ENCODE measurements at places on chromosomes 5 and 9.

GRCh38 chr9:126453156-126453963 lies 126.7 kb downstream of the MVB12B start:
- DNase-seq, result no peak

DNA sequence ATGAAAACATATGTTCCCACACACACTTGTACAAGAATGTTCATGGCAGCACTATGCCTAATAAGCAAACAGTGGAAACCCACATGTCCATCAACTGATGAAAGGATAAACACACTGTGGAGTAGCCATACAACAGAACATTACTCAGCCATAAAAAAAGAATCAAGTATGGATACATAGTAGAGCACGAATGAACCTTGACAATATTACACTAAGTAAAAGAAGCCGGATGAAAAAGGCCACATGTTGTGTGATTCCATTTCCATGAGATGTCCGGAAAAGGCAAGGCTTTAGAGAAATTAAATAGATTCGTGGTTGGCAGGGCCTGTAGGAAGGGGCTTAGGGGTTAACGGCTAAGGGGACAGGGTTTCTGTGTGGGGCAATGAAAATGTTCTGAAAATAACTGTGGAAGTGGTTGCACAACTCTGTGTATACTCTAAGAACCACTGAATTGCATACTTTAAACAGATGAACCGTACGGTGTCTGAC lies 51.4 kb downstream of the COL23A1 start:
- no peak for DNase-seq

GRCh38 chr9:3526997-3527940 lies 1.5 kb upstream of the RFX3 start:
- no peak for DNase-seq

- no peak for DNase-seq
Measured at GRCh38 chr9:19969721-19970120, 180.9 kb upstream of the SLC24A2 start.

DNA sequence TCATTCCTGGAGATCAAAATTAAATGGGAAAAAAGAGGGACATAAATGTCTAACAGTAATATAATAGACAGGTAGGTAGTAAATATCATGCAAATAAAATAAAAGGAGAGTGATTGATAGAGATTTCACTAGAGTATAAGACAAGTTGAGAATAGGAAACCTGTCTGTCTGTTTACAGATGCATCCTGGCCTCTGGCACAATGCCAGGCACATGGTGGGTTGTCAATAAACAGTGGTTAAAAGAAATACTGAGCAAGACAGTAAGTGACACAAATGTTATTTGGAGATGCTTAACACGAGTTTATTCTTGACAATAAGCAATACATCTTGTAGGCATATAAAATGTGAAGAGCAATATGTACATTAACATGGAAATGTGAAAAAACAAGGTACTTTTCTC lies 33.3 kb downstream of the RICTOR start:
- DNase-seq, result no peak

- DNase-seq, result peak; percentile 36
Measured at GRCh38 chr9:111937781-111938426, 41.3 kb downstream of the UGCG start.

GRCh38 chr5:122561209-122561608 lies 213.7 kb upstream of the SNX2 start:
- no peak for DNase-seq

DNA sequence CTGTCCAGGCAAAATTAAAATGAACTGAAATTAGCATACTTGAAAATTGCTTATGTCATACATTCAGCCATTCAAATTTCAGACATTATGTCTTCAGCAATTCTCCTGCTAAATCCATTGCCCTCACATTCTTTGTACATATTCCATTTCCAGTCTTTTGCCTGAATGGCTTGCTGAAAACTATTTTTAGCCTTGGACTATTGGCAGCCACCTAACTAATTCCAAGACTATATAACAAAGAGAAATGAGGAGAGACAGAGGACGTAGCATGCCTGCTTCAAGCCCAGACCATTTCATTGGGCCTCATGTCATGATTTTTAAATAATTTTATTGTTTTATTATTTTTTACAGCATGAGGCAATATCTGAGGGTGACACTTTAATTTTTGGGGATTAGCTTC lies 100.3 kb downstream of the MRPS30 start:
- no peak for DNase-seq

GRCh38 chr5:150671509-150672236 lies 10.6 kb downstream of the MYOZ3 start:
- DNase-seq, result no peak

- no peak for DNase-seq
Measured at GRCh38 chr5:135864503-135865435, 30.3 kb downstream of the SLC25A48 start.

DNA sequence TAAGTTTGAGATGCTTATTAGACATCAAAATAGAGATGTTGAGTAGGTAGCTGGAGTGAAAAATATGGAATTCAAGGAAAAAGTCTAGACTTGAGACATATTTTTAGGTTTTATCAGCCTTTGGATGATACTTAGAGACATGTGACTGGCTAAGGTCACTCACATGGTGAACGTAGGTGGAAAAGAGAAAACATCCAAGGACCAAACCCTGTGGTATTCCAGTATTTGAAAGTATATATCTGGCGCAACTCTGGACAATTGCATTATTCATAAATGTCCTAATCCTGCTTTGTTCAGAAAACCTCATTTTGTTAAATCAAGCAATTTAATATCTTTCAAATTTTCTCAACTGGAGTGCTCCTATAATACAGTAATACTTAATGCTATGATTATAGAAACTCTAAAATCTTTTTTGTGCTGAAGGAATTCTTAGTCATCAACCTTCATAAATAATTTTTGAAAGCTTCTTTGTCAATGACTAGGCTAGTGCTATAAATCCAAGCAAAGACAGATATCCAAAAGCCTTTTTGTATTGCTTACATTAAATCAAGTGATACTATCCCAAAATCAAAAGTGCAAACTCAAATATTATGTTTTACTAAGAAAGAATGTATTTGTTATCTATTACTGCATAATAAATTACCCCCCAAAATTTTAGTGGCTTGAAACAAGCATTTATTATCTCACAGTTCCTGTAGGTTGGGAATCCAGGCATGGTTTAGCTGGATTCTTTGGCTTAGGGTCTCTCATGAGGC lies 452.0 kb downstream of the ENC1 start:
- DNase-seq, result no peak

GRCh38 chr9:1303932-1304331 lies 253.8 kb downstream of the DMRT2 start:
- no peak for DNase-seq

GRCh38 chr9:124723352-124723751 lies 47.8 kb downstream of the NR6A1 start:
- no peak for DNase-seq

GRCh38 chr9:70679845-70680244 lies 265.4 kb upstream of the KLF9 start:
- DNase-seq, result no peak

- no peak for DNase-seq
Measured at GRCh38 chr9:37559125-37559524, 17.1 kb downstream of the FBXO10 start.

DNA sequence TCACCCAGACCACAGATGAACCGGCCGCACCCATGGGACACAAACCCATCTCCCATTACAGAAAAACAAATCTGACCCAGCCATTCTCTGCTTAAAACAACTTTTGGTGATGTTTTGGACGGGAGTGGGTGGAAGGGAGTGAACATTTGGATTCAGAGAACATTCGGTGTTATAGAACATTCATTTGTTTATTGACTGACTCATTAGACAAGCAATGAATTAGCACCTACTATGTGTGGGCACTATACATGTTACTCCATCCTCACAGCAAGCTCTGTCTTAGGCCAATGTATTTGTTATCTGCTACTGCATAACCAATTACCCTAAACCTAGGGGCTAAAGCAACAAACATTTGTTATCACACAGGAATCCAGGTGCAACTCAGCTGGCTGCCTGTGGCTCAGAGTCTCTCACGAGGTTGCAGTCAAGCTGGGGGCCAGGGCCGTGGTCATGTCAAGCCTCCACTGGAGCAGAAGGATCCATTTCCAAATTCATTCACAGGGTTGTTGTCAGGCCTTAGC lies 5.1 kb upstream of the ERGIC1 start:
- DNase-seq, result no peak

GRCh38 chr9:116952436-116952810 lies 265.3 kb downstream of the TRIM32 start:
- no peak for DNase-seq

GRCh38 chr5:141880961-141881801 lies 3.0 kb upstream of the PCDH1 start:
- DNase-seq, result no peak

DNA sequence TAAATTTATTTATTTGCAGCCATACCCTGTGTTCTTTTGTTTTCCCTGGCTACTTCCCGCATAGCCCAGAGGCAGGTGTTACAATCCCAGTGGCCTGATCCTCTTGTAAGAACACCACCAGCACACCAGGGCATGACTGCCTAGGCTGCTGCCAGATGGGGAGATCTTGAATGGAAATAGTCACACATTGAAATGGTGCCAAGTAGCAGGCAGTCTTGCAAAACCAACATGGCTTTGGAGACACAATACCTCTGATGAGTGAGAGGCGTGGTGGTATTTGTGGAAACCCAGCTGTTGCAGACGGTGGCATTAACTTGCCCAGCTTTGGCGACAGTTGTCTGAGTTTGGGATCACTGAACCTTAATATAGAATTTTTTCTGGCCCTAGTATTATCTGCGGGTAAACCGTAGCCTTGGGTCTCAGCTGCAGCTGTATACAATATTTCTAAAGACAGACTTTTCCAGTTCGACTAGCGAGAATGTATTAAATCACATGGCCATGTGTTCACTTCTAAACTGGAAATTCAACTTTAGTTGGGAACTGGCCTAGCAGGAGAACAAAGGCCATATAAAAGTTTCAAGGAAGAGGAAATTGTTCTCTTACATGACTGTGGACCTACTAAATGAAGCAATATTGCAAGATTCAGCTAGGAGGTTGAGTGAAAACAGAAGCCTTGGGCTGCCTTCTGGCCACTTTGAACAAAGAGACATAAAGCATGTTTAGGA lies 277.0 kb downstream of the SMARCA2 start:
- no peak for DNase-seq

DNA sequence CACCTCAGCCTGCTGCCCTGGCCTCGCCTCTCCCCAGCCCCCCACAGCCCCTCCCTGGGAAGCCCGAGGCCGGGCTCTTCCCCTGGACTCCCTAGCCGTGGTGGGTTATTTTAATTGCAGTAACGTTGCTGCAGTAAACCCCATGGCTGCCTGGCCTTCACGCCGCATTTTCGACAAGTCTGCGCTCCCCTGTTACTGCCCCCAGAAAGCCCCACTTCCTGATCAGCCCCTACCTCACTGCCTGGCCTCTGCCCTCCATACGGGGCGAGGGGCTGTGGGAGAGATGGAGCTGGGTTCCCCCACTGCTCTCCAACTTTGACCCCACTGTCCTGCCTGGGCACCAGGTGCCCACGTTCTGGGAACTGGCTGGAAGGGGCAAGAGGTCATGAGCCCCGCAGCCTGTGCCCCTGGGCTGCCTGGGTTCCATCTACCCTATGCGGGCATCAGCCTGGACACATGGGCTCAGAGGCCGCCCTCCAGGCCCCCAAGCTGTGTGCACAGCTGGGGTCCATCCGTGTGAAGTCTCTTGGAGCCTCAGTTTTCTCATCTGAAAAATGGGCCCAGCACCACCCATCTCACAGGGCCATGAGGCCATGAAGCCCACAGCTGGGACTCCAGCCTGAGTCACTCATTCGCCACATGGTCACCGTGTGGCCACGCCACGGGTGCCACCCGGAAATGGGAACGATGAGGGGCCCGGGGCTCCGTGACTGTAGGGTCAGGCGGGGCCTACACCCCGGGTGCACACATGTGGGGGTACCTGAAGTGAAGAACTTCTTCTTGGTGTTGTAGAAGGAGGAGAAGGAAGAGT lies 11.5 kb downstream of the EGFL7 start:
- DNase-seq, result no peak

DNA sequence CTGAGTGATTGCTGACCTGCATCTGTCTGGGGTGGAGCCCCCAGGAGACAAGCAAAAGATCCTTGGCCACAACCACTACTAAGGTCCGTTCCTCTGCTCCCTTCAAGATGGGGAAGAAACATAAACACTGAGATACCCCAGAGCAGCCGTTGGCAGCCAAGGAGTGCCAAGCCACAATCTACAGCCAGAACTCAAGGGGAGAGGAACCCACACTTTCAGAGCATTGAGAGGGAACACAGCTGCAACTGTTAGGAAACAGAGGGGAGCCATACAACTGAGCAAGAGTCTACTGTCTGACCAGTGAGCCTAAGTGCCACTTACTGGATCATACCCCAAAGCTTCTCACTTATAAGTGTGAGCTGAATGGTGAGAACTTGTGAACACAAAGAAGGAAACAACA lies 44.6 kb upstream of the ADRB2 start:
- DNase-seq, result no peak

GRCh38 chr9:96858018-96858573 lies 3.8 kb upstream of the ZNF782 start:
- no peak for DNase-seq

DNA sequence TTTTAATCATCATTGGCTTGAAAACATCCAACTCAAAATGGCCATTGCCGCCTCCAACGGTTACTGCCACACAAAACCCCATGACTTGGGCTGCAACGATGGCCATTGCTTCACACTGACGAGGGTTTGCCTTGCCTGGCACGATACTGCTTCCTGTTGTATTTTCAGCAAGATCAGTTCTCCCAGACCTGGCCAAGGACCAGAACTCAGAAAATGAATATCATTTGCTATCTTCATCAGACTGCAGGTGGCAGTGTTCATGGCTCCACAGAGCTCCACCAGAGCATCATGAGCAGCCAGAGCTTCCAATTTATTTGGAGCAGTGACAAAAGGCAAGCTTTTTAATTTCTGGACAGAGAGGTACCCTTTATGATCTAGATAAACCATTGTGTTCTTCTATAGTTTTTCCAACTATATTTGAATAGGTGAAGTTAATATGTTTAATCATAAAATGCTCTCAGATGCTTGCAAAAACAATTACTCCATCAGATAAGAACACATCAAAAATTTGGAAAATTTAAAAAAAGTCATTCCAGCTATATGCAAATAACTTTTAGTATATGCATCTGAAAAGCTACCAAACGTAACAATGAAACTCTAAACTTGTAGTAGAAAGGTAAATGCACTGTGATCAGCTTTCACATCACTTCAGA lies 10.4 kb downstream of the AMACR start:
- DNase-seq, result no peak

DNA sequence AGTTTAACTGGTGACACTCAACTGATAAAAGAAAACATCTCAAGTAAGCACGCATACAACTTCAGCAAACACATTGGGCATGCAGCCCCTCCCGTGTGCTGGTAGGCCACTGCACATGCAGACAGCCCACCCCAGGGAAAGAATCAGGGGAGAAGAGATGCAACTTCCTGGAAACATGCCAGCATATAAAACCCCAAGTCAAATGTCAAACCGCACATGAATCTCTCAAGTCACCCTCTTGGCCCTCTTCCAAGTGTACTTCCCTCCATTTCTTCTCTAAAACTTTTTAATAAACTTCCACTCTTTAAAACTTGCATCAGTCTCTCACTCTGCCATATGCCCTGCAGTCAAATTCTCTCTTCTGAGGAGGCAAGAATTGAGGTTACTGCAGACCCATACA lies 732.7 kb downstream of the SEMA5A start:
- no peak for DNase-seq

- DNase-seq, result no peak
Measured at GRCh38 chr5:149546974-149547373, 4.3 kb downstream of the CSNK1A1 start.

GRCh38 chr5:115456056-115456455 lies 88.5 kb downstream of the FEM1C start:
- no peak for DNase-seq

- no peak for DNase-seq
Measured at GRCh38 chr5:81283976-81284375, 17.4 kb upstream of the ZCCHC9 start.

GRCh38 chr9:135533113-135533512 lies 11.9 kb downstream of the LCN1 start:
- DNase-seq, result no peak

All from activated T-cell treated with anti-CD3 and anti-CD28 coated beads, Interleukin-2, amount 50 U/mL, for 1 hour (primary cell).